ENCODE measurements at places on chromosomes 2 and 18.

GRCh38 chr2:146984014-146984413, 860.8 kb upstream of the ACVR2A start:
- no peak for DNase-seq

DNA sequence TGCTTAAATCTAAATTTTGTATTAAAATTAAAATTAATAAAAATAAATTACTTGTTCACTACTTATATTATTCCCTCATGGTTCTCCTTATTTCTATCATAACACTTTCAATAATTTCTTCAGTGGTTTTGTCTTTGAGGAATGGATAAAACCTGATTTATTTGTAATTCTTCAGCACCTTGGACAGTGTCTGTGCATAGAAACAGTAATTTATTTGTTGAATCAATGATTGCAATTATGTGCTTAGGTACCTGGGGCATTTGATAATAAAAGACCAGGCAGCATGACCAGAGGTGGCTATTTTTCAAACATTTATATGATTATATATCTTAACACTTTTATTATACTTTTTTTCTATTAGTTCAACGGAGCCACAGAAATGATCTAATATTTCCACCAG, 1062.7 kb downstream of the DSC3 start:
- DNase-seq = no peak

GRCh38 chr18:12838178-12838634, 45.8 kb downstream of the PTPN2 start:
- peak; percentile 34 for DNase-seq

DNA sequence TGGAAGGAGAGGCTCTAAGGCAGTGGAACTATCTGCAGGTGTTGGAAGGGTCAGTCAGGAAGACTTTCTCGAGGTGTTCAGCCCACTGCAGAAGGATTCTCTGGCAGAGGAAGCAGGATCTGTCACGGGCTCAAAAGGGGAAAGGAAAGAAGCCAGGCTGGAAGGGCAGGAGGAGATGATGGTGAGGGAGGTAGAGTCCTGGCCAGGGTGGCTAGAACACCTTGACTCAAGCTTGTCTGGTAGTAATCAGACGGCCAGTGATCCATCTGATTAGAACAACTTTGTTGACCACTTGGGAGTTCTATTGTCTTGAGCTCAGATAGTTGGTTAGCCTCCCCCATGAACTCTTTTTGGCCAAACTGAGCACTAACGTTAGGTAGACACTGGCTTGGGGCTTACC, 9.7 kb upstream of the ATOH8 start:
- DNase-seq = no peak

DNA sequence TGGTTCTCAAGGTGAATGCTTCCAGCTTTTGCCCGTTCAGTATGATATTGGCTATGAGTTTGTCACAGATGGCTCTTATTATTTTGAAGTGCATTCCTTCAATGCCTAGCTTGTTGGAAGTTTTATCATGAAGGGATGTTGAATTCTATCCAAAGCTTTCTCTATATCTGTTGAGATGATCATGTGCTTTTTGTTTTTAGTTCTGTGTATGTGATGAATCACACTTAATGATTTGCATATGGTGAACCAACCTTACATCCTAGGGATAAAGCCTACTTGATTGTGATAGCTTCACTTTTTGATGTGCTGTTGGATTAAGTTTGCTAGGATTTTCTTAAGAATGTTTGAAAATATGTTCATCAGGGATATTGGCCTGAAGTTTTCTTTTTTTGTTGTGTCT, 112.1 kb downstream of the MBD2 start:
- no peak for DNase-seq

DNA sequence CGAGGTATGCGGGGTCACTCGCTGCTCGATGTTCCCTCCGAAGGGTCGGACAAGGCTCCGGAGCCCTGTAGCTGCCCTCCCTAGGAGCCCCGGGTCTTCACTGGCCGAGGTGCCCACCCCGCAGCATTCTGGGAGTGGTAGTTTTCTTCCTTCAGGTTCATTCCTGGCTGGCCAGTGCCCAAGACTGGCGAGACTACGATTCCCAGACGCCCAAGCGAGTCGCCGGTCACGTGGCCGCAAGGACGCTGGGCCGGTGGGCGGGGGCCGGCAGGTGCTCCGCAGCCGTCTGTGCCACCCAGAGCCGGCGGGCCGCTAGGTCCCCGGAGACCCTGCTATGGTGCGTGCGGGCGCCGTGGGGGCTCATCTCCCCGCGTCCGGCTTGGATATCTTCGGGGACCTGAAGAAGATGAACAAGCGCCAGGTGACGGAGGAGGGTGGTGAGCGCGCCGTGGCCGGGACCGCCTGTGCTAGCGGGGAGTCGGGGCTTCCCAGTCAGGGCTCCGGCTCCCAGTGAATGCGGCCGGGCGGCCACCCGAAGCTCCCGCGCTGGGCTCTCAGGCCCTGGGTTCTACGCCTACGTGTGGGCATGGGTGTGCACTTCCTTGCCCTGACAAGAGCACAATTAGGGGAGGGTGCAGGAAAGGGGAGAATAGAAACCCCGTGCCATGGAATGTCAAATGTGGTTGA, at the start of gene SEC11C:
Gene SEC11C, plus strand, starts transcription at position 270 of the 687 bp plus-strand sequence. Its CDS starts 65 bp downstream, at position 335.
- peak; percentile 97 for DNase-seq
